ENCODE measurements at places on chromosomes 3 and 15.

DNA sequence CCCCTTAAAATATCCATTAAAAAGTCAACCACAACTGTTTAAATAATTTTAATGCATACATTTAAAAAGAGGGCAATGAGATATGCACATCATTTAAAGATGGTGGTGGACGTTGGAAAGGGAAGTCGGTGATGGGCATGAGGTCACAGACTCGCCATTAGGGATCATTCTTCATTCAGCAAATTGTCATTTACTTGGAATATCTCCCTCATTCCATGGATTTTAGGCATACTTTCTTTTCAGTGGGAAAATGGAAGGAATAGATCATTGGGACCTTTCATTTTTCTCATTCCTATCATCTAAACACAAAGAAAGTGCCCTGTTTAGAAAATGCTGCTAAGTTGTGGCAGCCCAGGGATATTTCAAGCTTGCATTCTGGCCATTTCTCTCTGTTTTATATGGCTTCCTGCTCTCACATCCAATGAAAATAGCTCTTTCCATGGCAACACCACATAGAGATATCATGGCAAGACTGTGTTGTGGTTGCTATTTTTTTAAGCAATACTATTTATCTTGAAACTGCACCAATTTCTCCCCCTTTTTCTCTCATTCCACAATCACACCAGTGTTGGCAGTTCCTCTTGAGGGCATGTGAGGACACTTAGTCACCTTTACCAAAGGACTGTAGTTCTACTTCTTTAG lies 40.7 kb upstream of the LMCD1 start:
- DNase-seq: no peak

GRCh38 chr15:90114451-90114901 lies 12.2 kb upstream of the IDH2 start:
- no peak for DNase-seq

DNA sequence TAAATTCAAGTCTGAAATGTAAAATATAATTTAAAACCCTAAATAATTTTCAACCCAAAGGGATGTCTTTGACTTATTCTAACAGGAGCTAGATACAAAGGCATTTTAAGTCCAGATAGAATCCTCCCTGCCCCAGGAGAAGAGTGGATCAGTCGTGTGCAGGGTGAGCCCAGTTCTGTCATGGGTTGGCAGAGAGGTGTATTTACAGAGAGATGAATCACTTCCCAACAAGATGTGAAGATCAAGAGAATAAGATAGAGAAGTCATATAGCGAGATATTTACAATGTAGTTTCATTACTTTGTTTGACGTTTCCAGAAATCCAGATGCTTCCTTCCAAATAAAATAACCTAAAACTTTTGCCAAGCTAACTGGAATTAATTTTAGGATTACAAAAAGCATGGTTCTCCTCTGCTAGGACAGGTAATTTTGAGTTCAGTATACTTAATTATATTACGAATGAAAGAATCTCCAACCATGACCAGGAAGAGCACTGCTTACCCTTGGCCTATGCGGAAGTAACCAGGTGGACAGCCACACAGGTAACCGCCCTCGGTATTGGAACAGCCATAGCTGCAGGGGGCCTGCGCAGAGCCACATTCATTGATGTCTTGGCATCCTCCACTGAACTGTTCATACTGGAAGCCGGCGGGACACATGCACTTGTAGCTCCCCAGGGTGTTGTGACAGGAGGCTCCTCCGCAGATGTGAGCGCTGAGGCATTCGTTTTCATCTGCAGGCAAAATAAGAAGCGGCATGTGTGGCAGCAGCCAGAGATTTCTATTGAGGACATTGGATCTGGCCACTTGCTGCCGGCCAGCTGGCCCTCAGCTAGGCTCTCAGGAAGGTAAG lies 84.0 kb downstream of the DUT start:
- DNase-seq: no peak

GRCh38 chr3:60630953-60631352 lies 620.3 kb downstream of the FHIT start:
- no peak for DNase-seq

DNA sequence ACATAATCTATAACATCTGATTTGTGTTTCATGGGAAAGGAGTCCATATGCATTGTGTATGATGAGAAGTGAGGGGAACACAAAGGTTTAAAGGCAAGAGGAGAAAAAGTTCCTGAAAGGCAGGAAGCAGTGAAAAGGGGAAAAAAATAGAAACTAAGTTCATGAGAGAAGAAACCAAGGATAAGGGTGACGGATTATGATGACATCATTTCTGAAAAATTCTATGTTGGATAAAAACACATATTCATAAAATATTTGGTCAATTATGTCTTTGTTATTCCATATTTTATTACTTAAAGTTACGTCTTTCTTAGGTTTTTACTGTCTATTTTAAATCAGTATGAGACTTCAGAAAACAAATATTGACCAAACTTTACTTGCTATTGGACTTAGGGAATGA lies 48.6 kb upstream of the CP start:
- no peak for DNase-seq

- no peak for DNase-seq
Measured at GRCh38 chr15:54197995-54198394, 219.8 kb downstream of the UNC13C start.

DNA sequence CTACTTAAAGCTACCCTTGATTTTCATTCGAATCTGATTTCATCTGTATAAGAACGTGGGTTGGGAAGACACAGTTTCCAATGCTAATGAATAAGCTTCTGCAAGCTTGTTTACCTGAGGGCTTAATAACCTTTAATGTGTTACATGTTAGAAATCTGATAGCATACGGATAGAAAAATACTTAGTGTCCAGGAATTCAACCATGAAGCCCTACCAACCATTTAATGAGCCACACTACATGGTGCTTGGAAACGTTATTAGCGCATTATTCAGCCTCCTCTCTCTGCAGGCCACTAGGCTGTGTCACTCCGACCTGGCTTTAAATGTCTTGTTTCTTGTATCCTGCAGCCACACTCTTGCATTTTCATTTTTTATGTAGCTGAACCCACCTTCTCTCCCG lies 1.6 kb downstream of the FAM81A start:
- no peak for DNase-seq

- DNase-seq: no peak
Measured at GRCh38 chr15:78811825-78812183, 540 bp upstream of the ADAMTS7 start.

- no peak for DNase-seq
Measured at GRCh38 chr15:89071471-89071870, 16.8 kb upstream of the ABHD2 start.

All from D721Med (cell line).